SJSA1 (cell line): ENCODE measurements at places on chromosomes 1 and 21. TPM values are rescaled to one million over a fixed set of nuclear protein-coding genes. Genes with fewer than 3 reads are reported as not detected.
A peak's percentile ranks its signal among the peaks of the same experiment; 100 is the strongest.

ACTL8 gene
- not detected in 2 replicates for total RNA-seq

RSRP1 gene
- total RNA-seq = 34.5 and 39.0 TPM in 2 replicates

B3GALT2 gene
- total RNA-seq = 1.6 and 1.8 TPM in 2 replicates

OR14K1 gene
- total RNA-seq = not detected in 2 replicates

KIF2C gene
- total RNA-seq = 74.7 and 82.1 TPM in 2 replicates

DNA sequence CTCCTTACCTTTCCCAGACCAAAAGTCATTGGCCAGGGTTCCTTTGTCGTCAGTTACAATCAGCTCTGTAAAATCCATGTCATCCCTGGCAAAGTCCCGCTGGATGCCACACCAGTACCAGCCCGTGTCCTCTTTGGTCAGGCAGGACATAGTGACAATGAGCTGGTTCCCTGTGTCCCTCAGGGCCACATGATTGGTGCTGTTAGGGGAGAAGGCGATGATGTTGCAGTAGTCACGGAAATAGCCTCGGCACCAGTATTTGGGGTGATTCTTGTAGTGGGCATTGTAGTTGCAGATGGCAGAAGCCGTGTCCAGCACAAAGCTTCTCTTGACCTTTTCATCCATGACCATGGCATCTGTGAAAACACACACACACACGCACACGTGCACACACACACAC is 14.8 kb downstream of the ADORA3 start:
- no peak for DNase-seq
- no peaks in the 10 kb centered on the region for H3K4me1 ChIP-seq
- H3K27ac ChIP-seq = no peak overlapping the region
- no peaks in the 10 kb centered on the region for H3K36me3 ChIP-seq

GRCh38 chr1:224666913-224667312 is 50.8 kb downstream of the CNIH3 start:
- no peak overlapping the region for H3K4me3 ChIP-seq
- no peaks in the 10 kb centered on the region for H3K4me1 ChIP-seq
- DNase-seq = no peak
- no peak overlapping the region for H3K27ac ChIP-seq

DNA sequence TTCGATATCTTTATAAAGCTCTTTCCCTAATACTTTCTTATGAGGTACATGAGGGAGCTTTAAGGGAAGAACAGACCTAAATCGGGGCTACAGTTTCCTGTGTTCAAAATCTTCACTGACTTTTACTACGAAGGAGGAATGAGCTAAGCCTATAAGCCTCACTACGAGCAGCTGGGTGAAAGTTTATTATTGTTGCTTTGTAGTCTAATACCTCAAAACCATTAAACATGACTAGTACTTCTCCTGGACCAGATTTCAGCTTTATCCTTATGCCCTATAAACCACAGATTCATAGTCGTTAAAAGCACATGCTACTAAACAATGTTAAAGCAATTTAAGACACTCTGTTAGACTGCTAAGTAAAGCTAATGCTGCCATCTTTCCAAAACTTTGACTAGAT is 30.2 kb downstream of the NDC1 start:
- H3K27me3 ChIP-seq = no peaks in the 10 kb centered on the region
- peak overlapping the region; percentile 15; the same call in 1 of the 2 replicates for H3K27ac ChIP-seq
- peaks cover 34% of the 10 kb centered on the region for H3K36me3 ChIP-seq

DNA sequence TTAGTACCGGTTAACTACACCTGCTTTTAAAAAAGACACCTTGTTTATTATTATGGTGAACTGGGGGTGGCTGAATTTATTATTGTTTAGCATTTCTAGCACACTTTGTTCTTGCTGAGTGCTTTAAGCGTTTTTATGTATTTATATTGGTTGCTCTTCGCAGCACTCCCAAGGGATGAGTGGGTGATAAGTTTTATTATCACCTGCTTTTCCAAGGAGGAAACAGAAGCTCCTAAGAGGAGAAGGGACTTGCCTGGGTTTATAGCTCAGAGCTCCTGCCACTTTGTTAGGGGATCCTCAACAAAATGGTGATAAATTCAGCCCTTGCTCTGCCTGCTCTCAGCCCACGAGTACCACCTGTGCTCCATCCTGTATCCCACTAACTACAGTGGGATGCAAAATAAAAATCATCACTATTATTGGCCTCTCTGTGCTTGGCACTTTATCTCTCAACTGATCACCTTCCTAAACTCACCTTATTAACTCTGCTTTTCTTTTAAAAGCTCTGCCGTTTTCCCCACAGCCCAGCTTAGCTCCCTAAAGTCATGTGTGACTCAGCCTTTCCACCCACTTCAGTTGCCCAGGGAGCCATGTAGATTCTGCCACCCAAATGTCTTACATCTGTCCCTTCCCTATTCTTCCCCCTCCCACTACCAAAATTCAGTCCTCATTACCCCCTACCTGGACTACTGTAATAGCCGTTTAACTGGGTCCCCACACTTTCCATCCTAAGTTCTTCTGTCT is 44.5 kb downstream of the BCL9 start:
- H3K36me3 ChIP-seq = no peaks in the 10 kb centered on the region
- DNase-seq = no peak
- no peak overlapping the region for H3K4me3 ChIP-seq
- H3K27ac ChIP-seq = no peak overlapping the region
- H3K4me1 ChIP-seq = no peaks in the 10 kb centered on the region

DNA sequence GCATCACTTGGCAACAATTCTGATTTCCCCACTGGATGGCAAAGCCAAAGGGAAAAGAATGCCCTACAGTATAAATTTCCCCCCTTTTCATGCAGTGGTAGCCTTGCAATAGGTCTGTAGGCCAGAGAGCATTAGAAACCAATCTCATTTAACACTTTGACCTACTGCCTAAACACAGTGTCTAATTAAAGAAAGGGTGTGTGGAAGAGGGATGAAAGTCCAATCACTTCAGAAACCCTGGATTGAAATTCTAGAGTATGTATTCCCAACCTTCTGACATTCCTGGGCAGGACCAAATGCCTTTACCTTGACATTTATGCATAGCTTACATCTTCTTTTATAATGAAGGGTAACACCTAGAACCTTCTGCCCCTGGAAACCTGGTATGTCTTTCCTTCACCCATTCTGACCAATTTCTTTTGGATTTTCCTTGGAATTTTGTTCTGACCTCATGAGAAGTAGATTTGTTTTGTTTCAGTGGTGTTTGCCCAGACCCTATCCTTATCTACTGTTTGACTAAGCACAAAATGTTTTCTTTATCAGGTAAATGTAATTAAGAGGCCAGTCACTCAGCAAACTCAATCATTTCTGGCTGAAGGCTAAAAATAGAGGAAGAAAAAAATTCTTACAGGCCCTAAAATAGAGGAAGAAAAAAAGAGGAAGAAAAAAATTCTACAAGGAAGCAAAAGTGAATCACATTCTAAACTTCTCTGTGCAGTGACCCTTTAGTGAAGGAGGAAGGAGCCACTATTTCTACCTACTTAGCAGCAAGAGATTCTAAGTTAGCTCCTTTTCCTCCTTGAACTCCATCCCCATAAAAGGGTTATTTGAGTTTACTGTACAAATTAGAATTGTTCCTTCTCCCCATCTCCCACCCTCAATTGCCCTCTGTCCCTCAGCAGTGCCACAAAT is 129.5 kb upstream of the DSCAM start:
- H3K27me3 ChIP-seq = no peaks in the 10 kb centered on the region
- H3K4me1 ChIP-seq = no peaks in the 10 kb centered on the region
- DNase-seq = no peak
- H3K36me3 ChIP-seq = no peaks in the 10 kb centered on the region

DNA sequence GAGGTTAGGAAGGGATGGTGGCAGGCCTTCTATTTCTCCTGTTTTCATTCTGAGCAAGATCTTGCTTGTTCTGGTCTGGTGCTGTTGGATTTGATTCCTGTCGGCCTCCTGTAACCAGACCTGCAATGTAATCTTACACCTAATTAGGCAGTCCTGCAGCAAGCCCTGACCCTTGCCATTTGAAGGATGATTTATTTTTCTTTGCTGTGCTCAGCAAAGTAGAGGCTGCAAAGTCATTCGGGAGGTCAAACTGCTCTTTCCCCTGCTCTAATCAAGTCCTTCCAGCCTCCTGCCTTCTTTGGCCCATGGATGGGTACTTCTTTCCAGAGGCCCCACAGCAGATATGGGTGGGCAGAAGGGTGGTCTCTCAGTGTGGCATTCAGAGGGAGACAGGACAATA is 417.7 kb upstream of the USP24 start:
- no peak for DNase-seq
- H3K36me3 ChIP-seq = no peaks in the 10 kb centered on the region
- H3K27me3 ChIP-seq = no peaks in the 10 kb centered on the region
- no peak overlapping the region for H3K4me3 ChIP-seq

DNA sequence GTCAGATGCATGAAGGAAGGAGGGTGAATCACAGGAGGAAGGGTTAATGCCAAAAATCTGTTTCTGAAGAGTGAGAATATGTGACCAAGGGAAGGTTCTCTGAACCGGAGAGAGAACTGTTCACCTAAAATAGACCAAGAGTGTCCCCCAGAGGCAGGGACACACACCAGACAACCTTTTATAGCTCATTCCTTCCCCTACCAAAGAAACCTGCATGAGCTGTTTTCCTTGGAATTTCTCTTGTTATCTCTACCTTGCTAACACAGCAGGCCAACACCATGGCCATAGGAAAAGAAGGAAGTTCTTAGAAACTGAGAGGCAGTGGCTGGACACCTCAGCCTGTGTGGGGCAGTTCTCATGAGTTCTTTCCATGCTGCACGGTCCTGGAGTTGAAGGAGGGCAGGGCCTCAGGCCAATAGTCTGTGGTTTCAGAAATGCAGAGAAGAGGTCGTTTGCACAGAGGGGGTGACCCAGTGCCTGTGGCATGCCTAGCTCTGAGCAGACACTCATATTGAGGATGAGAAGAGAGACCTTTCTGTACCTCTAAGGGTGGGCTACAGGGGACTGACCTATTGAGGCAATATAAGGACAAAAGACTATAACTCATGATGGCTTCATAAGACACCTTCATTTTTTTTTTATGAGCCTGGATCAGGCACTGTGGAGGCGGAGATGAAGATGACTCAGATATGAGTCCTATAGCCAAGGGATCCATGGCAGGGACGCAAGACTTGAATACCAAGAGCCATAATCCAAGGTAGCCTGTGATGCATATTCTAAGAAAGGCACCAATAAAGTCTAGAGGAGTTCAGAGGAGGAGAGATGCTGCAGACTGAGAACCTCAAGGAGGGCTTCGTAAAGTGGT is 39.4 kb downstream of the IGFN1 start:
- no peak overlapping the region for H3K4me3 ChIP-seq
- H3K36me3 ChIP-seq = no peaks in the 10 kb centered on the region
- H3K27me3 ChIP-seq = 0 out of 2 replicates have a peak, but pooled peaks cover 2% of the 10 kb centered on the region
- no peak overlapping the region for H3K27ac ChIP-seq

- no peaks in the 10 kb centered on the region for H3K36me3 ChIP-seq
- DNase-seq = peak; percentile 28
- no peak overlapping the region for H3K4me3 ChIP-seq
- H3K4me1 ChIP-seq = no peaks in the 10 kb centered on the region
- no peaks in the 10 kb centered on the region for H3K27me3 ChIP-seq
- no peak overlapping the region for H3K27ac ChIP-seq
Observed at GRCh38 chr1:33634806-33635205, 162.4 kb downstream of the ZSCAN20 start.

DNA sequence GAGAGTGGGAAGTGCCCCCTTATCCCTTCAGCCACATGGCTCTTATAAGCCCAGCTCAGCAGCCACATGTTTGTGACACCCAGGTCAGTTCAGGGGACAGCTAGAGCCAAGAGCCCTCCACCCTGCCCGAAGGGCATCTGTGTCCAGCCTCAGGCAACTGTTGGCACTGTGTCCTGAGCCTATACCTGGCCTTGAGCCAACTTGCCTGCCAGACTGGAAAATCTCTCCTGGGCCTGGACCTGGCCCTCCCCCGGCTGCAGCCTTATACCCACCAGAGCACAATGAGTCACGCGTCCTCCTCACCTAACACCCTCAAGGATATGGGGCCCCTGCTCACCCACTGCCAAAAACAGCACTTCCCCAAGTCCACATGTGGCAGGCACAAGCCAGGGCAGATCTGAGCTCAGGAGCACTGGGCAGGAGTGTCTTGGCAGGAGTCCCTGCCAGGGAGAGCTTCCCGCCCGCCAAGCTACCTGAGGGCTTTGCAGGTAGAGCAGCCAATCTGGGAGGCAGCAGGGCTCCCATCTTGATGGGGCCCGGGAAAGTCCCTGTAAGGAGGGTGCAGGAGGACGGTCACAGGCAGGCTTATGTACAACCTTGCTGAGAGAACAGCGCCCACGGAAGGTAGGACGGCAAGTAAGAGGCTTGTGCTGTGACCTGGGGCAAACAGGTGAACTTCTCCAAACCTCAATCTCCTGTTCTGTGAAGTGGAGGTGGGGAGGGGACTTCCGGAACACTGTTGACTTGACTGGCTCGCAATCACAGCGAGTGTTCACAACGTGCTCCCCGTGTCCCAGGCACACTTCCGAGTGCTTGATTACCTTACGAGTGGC is 19.8 kb upstream of the HSPG2 start:
- no peak overlapping the region for H3K27ac ChIP-seq
- no peak overlapping the region for H3K4me3 ChIP-seq
- H3K36me3 ChIP-seq = no peaks in the 10 kb centered on the region
- no peak for DNase-seq
- no peaks in the 10 kb centered on the region for H3K27me3 ChIP-seq
- H3K4me1 ChIP-seq = peaks cover 7% of the 10 kb centered on the region

GRCh38 chr21:34298534-34299167 is 65.2 kb upstream of the KCNE2 start:
- H3K27me3 ChIP-seq = peaks cover 3% of the 10 kb centered on the region; the same call in 1 of the 2 replicates
- no peak for DNase-seq
- no peak overlapping the region for H3K27ac ChIP-seq
- H3K36me3 ChIP-seq = no peaks in the 10 kb centered on the region
- H3K4me1 ChIP-seq = no peaks in the 10 kb centered on the region
